Glutamatergic neuron (in vitro differentiated cells): ENCODE measurements at places on chromosomes 16 and 17. TPM values are rescaled to one million over a fixed set of nuclear protein-coding genes. Genes with fewer than 3 reads are reported as not detected.

- no peak overlapping the region for H3K27ac ChIP-seq
- no peaks in the 10 kb centered on the region for H3K4me1 ChIP-seq
- H3K27me3 ChIP-seq = peaks cover 8% of the 10 kb centered on the region
- no peaks in the 10 kb centered on the region for H3K36me3 ChIP-seq
- no peak for DNase-seq
Observed at GRCh38 chr17:81641825-81642489, 5.0 kb downstream of the TSPAN10 start.

GRCh38 chr16:73813527-73813926, 483.1 kb upstream of the PSMD7 start:
- H3K27ac ChIP-seq = no peak overlapping the region
- no peak overlapping the region for H3K4me3 ChIP-seq
- H3K27me3 ChIP-seq = no peaks in the 10 kb centered on the region
- no peaks in the 10 kb centered on the region for H3K36me3 ChIP-seq

DNA sequence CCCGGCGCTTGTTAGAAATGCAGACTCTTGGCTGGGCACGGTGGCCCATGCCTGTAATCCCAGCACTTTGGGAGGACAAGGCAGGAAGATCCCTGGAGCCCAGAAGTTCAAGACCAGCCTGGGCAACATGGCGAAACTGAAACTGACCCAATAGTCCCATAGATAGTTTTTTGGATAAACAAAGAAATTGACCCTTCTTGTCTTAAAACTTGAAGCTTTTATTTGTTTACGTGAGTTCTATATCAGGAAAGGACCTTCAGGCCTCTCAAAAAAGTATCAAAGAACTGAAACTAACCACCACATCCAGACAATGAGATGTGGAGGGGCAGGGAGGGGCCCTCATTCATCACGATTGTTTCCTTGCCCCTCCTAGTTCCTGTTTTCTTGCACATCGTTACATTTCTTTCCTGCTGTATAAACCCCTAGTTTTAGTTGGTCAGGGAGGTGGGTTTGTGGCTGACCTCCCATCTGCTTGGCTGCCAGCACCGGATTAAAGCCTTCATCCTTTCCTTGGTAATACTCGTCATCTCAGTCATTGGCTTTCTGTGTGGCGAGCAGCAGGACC, 29.9 kb upstream of the PRM1 start:
- peaks cover 3% of the 10 kb centered on the region for H3K27me3 ChIP-seq
- no peak overlapping the region for H3K4me3 ChIP-seq
- H3K36me3 ChIP-seq = no peaks in the 10 kb centered on the region
- peaks cover 4% of the 10 kb centered on the region for H3K4me1 ChIP-seq
- no peak overlapping the region for H3K27ac ChIP-seq

DNA sequence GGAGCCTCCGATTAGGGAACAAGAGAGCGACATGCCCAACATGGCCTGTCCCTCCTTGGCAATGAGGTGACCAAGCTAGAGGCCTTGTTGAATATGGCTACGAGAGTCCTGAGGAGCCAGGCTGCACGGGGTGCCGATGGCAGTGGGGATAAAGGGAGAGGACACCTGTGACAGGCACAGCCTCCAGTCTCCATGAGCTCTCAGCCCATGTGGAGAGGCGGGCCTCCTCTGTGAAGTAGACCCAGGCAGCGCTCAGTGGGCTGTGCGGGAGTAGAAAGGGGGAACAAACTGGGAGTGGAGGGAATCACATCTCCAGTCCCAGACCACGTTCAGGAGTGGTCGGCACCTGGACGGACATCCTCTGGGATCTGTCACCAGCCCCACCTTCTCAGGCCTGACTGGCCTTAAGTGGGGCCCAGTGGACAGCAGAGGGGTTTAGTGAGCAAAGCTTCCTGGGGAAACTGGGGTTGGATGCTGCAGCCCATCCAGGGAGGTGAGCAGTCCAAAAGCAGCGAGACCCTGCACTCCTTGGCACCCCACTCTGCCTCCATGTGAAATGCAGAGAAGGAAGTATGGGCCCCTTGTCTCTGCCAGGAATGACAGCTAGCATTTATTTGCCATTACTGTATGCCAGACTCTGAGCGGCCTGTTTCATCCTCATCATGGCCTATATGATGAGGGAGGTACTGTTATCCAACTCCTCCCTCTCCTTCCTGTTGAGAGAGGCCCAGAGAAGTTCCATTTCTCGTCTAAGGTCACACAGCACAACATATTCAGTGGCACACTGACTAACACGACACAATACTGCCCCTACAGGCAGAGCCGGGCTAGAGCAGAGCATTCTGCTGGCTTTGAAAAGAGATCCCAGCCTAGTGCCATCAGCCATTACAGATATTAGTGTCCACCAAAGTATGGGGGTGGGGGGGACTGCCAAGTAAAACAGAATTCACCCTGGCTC, 4.5 kb upstream of the TMEM92 start:
- H3K4me3 ChIP-seq = no peak overlapping the region
- DNase-seq = peak; percentile 82
- peaks cover 5% of the 10 kb centered on the region for H3K4me1 ChIP-seq
- H3K27me3 ChIP-seq = peaks cover 6% of the 10 kb centered on the region

GRCh38 chr16:10036956-10037355, 145.3 kb downstream of the GRIN2A start:
- no peaks in the 10 kb centered on the region for H3K27me3 ChIP-seq
- DNase-seq = no peak
- no peaks in the 10 kb centered on the region for H3K36me3 ChIP-seq
- no peak overlapping the region for H3K4me3 ChIP-seq
- H3K4me1 ChIP-seq = peaks cover 5% of the 10 kb centered on the region

GRCh38 chr17:78113804-78114785, 14.5 kb downstream of the TMC6 start:
- peaks cover 2% of the 10 kb centered on the region for H3K4me1 ChIP-seq
- DNase-seq = no peak
- no peak overlapping the region for H3K27ac ChIP-seq
- no peaks in the 10 kb centered on the region for H3K36me3 ChIP-seq

DNA sequence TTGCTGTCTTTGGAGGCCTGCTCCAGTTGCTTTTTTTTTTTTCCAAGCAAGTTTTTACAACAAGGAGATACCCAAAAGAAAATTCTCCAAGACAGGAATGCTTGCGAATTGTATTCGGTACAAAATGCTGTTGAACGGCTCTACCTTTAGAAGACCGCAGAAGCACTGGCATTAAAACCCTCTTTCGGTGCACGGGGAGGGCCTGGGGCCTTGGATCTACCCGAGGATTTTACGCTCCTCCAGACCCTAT, 1.3 kb upstream of the HELZ start:
- peaks cover 5% of the 10 kb centered on the region for H3K4me1 ChIP-seq
- peak overlapping the region; percentile 82 for H3K4me3 ChIP-seq
- DNase-seq = no peak
- peaks cover 3% of the 10 kb centered on the region for H3K27me3 ChIP-seq
- H3K27ac ChIP-seq = no peak overlapping the region

EVPLL gene
- total RNA-seq = not detected

TVP23C gene
- 29.4 TPM for total RNA-seq
